Activated CD4-positive, alpha-beta T cell treated with anti-CD3 and anti-CD28 coated beads, Interleukin-2, amount 10 ng/mL, durations not matched to agents 24 days and 14 days (primary cell): ENCODE measurements at places on chromosomes 2 and 18. TPM values are rescaled to one million over a fixed set of nuclear protein-coding genes. Genes with fewer than 3 reads are reported as not detected.

- no peak for DNase-seq
These were observed 10.8 kb downstream of the RAB12 start for GRCh38 chr18:8619835-8620577.

DNA sequence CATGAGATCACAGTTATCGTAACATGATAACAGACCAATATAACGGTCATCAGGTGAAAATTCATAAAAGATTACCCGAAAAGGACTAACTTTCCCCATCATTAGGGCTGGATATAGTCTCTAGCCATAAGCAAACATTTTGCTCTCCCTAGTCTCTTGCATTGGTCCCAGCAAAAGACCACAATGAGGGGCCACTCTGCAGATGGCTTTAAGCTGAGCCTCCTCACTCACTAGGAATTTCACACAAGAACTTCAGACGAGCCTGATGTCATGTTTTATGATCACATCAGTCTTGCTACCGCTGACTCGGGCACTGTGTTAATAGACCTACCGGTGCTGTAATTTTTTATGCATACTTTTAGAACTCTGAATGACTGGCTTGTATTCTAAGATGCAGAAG, 35.2 kb downstream of the STK17B start:
- no peak for DNase-seq

DNA sequence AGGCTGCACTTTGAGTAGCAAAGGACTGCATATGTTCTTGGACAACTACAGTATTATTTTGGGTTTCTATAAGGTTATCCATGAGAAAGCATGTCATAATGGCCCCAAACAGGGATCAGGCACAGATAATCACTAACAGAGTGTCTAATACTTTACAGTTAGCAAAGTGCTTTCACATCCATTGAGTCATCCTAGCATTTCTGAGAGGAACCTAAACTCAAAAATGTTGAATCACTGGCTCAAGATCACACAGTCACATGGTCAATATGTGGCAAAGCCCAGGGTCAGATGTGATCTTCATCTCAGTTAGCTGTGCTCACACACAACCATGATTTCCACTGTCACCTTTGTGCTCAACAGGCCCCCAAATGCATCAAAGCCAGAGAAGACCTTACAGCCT, 156.1 kb upstream of the VRK2 start:
- no peak for DNase-seq

- no peak for DNase-seq
These were observed 43.8 kb upstream of the FN1 start for GRCh38 chr2:215479536-215480240.

- no peak for DNase-seq
These were observed 84.8 kb downstream of the CTIF start for GRCh38 chr18:48623468-48624235.

- peak; percentile 69 for DNase-seq
These were observed 4.2 kb upstream of the CLIP4 start for GRCh38 chr2:29110916-29111535.

ONECUT2 gene
- not detected in 2 replicates for total RNA-seq

FAM237A gene
- total RNA-seq, result not detected in 2 replicates

LRRC30 gene
- total RNA-seq, result not detected in 2 replicates
